Stimulated activated CD4-positive, alpha-beta T cell treated with anti-CD3 and anti-CD28 coated beads, Interleukin-1b, Interleukin-23, amount 100 ng/mL, for 24 hours (primary cell): ENCODE measurements at places on chromosomes 5 and 9.

GRCh38 chr5:1917830-1918487 lies 35.2 kb upstream of the IRX4 start:
- no peak for DNase-seq

DNA sequence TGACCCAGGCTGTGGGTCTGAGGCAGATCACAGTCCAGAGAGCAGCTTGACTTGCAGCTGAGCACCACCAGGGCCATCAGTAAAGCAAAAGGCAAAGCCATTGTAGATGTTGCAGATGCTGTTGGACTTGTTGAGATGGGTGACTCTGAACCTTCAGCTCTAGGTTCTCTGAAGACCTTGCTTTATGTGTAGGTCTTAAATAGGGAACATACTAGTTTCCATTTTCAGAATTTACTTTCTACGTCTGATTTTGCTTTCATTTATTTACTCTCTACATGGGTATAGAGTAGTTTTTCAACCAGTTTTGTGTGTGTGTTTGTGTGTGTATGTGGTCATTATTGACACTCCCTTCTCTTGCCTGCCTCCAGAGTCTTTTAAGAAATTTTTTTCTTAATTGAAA lies at the start of gene IFNA6:
IFNA6 (minus strand) TSS at position 101 of the 400 bp plus-strand sequence; CDS start at position 101, 0 bp downstream.
- DNase-seq: no peak

DNA sequence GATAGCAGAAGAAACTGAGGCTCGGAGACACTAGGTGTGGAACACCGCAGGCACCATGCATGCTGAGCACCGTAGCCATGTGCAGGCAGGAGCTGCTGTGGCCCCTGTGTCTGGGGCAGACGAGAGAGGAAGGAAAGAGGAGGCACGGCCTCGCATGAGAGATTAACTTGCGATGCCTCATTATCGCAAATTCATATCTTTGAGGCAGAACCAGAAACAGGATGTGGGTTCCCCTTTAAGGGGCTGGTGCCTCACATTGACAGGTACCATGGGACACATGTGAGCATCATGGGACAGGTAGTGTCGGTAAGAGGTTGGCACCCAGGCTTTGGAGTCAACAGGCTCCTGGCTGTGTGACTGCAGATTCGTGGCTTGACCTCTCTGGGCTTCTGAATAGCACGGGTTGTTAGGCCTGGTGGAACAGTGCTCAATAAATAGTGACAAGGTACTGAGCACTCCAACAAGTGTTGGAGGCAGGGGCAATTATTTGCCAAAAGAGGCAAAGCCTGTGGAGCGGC lies 40.8 kb downstream of the NAIF1 start:
- DNase-seq: no peak

DNA sequence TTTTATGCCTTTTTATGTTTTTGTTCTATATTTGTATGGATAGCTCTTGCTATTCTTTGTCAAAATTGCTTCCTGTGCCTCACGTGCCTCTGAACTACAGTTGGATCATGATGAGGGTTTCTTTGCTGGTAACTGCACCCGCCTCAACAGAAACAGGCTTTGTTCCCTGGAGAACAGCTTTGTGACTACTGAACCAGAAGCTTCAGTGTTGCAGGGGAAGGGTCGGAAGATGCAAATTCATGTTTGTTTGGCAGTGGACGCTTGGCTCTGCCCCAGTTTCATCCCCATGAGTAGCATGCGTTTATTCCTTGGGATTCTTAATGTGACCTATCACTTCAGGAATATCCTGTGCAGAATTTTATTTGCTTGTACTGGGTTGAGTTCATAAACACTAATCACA lies 959.1 kb upstream of the WWC1 start:
- no peak for DNase-seq

DNA sequence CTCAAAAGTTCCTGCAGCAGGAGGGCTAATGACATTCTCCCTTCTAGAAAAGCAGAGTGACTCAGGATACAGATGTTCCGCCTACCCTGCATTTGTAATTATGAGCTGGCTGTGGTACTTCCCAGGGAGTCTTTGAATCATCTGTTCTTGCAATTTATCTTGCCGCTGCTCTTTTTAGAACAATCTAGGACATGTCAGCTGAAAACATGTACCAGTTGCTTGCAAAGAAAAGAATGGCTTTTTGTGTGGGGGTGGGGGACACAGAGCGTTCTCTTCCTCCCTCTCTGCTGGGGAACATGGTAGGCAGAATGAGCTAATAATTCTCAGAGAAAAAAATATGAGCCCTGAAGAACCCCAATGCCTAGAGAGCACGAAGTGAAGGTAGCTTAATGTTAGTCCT lies 51.7 kb upstream of the TUT7 start:
- no peak for DNase-seq

GRCh38 chr9:134723037-134723436 lies 81.4 kb downstream of the COL5A1 start:
- no peak for DNase-seq

- DNase-seq: no peak
These were observed 26.3 kb downstream of the SPZ1 start for GRCh38 chr5:80346055-80346454.

DNA sequence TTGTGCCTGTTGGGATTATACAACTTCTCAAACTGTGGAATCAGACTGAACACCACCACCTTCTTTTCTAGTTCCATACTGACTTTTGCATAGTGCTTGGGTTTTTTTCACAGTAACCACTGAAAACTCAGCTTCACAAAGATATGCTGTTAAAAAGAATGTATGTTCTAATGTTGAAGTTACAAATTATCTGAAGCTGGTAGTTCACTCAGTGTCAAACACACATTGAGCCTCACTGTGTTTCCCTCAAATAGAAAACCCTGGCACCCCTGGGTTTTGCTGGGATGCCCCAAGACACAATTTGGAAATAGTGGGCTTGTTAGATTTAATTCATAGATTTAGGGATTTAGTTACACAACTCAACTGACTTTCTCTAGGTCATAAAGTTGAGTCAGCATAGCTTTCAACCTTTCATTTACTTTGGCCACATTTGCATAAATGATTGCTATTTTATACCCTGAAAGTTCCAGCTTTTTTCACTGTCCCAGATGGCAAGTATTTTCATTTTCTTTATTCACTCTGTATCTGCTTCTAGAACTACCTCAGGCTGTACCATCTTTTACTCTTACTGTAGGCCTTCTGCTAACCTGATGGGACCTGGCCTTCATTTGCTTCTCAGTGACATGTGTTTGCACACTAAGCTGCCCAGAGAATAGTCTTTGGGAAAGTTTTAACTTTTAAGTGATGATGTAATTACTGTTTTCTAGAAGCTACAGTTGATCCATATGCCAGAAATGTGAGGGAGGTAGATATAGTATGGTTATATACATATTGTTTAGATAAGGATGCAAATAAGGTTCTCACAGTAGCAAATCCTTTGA lies 115.1 kb downstream of the CDC42SE2 start:
- no peak for DNase-seq

GRCh38 chr5:171623551-171624097 lies 162.0 kb upstream of the SMIM23 start:
- DNase-seq: no peak

- DNase-seq: no peak
These were observed 254.6 kb upstream of the PIK3R1 start for GRCh38 chr5:67960939-67961338.

- DNase-seq: no peak
These were observed 409.8 kb downstream of the NTRK2 start for GRCh38 chr9:85079349-85079748.

GRCh38 chr9:113573046-113573958 lies 109.8 kb downstream of the RGS3 start:
- DNase-seq: no peak

DNA sequence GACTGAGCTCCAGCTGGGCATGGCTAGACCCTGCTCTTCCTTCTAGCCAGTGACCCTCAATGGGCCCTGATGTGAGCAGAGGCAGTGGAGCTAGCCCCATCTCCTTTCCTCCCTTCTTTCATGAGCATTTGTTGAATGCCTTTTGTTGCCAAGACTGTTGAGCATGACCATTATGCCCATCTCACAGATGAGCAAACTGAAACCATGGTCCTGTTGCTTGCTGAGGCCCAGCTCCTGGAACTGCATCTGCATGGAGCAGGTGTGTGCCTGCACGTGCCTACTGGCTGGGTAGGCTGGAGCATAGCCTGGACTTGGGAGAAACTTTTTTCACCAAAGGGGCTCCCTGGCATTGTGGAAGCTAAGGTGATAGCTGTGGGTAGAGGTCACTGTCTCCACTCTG lies 3.0 kb upstream of the WNK2 start:
- no peak for DNase-seq

DNA sequence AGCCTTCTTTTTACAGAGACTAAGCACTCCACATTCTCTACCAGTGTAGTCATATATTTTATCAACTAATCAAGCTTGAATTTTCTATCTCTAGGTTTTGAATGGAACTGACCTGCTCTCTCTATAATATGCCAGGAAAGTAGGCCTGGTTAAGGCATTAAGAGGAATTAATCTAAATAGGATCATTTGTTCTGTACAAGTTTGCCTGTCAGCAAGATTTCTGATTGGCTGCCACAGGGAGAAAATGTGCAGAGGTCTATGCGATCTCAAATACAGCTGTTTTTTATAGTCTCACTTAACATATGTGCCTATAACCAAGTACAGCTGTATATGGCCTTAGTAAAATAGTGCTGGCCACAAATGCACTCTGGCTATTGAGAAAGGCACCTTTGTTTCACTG lies 418.8 kb downstream of the KDM4C start:
- DNase-seq: no peak

- DNase-seq: no peak
These were observed 434.1 kb downstream of the PLK2 start for GRCh38 chr5:58025809-58026208.
